ENCODE measurements at places on chromosomes 4 and X.

- DNase-seq = no peak
These were observed 67.5 kb downstream of the FBXW7 start for GRCh38 chr4:152468408-152468807.

DNA sequence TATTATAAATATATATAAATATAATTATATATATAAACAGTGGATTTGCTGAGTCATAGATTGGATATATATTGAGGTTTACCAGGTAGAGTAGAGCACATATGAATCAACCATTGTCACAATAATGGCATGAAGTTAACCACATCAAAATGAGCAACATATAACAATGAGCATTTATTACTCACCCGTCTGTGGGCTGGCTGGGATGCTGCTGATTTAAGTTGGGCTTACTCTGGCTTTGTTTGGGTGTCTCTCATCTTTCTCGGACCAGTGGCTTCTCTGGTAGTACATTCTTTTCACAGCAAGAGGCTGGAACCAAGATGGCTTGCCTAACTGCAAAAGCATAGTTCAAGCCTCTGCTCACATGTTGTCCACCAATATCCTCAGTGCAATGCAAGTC, 111.7 kb upstream of the TAPT1 start:
- no peak for DNase-seq

DNA sequence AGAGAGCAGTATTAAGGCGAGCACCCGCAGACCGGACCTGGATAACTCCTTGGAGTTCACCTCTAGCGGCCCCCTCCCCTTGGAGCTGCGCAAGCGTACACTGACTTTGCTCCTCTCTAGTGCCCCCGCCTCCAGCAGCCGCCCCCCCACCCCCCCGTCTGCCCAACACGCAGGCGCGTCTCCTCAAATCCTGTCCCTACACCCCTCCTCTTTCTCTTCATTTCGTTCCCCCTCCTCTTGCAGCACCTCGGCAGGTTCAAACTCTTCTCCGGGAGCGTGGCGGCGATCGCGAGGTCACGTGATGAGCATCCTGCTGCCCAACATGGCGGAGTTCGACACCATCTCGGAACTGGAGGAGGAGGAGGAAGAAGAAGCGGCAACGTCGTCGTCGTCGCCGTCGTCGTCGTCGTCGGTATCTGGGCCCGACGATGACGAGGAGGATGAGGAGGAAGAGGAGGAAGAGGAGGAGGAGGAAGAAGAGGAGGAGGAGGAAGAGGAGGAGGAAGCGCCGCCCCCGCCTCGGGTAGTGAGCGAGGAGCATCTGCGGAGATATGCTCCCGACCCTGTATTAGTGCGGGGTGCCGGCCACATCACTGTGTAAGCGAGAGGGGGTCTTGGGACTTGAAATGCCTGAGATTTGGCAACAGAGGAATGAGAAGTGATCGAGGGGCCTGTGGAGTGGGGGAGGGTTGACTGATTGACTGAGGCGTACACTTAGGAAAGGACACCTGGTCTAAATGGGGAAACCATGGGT, at the start of gene CHIC1:
Gene CHIC1 (plus strand): TSS at position 214 of the 754 bp plus-strand sequence. CDS start 88 bp downstream, at position 302.
- DNase-seq = peak; percentile 52

DNA sequence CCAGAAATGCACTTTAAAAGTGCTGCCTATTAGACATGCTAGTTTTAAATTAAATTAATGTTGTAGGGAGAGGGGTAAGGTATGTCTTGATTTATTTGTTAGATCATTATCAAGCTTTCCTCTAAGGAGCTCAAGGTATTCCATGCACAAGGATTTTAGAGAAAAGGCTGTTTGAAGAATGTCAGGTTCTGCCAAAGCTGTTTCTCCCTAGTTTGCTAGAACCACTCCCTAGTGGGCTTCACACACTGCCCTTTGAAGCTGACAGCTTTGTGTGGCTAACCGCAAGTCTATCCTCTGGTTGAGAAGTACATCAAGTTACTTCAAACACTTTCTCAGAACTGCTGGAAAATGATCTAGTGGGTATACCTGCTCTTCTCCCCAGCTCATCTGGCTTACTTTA, 32.3 kb downstream of the RASL11B start:
- DNase-seq = no peak

DNA sequence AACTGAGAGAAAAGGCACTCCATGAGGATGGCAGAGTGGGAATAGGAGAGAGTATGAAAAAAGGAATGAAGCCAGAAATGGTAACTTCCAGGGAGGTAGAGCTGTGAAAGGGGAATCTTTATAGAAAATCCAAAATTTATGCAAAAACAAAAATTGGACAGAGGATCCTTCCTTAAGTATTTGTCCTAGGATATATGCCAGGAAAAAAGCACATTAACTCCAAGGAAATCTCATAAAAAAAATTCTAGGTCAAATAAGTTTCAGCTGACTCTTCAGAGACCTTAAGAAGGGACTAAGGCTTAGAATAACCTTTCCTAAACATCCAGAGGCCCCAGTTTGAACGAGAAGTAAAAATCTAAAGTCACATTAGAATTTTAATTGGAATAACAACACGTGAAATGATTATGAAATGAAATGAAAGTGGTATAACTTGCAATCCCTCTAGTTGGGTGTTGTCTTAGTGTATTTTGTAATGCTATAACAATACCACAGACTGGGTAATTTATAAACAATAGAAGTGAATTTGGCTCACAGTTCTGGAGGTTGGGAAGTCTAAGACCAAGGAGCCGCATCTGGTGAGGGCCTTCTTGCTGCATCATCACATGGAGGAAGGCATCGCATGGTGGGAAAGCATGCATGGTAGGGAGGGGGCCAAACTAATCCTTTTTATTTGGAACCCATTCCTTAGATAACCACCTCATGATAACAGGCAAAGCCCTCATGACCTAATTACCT, 145.4 kb upstream of the RXFP1 start:
- DNase-seq = no peak

- DNase-seq = no peak
These were observed 13.3 kb upstream of the TBC1D19 start for GRCh38 chr4:26570596-26570995.

DNA sequence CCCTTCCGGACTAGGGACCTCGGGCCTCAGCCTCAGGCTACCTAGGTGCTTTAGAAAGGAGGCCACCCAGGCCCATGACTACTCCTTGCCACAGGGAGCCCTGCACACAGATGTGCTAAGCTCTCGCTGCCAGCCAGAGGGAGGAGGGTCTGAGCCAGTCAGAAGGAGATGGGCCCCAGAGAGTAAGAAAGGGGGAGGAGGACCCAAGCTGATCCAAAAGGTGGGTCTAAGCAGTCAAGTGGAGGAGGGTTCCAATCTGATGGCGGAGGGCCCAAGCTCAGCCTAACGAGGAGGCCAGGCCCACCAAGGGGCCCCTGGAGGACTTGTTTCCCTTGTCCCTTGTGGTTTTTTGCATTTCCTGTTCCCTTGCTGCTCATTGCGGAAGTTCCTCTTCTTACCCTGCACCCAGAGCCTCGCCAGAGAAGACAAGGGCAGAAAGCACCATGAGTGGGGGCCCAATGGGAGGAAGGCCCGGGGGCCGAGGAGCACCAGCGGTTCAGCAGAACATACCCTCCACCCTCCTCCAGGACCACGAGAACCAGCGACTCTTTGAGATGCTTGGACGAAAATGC, at the start of gene WAS:
Gene WAS (plus strand): TSS at position 389 of the 572 bp plus-strand sequence. CDS start 55 bp downstream, at position 444.
- DNase-seq = no peak

DNA sequence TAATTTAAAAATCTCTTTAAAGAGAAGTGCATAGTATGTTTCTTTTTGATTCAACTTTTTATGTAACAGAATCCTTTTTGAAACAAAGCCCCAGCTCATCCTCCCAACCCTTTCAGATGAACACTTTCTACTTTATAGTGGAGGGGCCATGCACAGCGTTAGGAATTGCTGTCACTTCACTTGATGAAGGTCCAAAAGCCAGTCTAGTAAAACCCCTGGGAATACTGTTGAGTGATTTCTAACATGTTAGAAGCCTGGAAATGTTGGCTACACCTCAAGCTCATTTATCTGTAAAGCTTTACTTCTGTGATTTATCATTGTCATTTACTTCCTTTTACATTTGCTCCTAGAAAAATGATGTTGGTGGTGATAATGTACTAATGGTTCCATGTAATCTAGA, 1608.9 kb upstream of the TENM3 start:
- DNase-seq = no peak

- no peak for DNase-seq
These were observed 64.1 kb downstream of the ANTXR2 start for GRCh38 chr4:80008971-80009370.

DNA sequence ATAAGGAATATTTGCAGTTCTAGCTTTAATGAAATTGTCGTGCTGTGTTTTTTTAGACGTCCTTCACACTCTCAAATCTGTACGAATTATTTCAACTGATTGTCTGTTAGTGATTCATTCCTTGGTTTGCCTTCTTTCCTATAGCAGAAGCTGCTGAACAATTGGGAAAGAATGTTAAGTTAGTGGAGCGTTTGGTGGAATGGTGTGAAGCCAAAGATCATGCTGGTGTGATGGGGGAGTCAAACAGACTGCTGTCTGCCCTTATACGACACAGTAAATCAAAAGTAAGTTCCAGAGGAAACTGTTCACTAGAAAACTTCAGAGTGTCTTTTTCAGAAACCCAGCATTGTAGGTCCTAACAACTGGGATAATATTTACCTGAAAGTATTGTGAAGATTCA, 159.9 kb downstream of the RAP1GDS1 start:
- DNase-seq = no peak

DNA sequence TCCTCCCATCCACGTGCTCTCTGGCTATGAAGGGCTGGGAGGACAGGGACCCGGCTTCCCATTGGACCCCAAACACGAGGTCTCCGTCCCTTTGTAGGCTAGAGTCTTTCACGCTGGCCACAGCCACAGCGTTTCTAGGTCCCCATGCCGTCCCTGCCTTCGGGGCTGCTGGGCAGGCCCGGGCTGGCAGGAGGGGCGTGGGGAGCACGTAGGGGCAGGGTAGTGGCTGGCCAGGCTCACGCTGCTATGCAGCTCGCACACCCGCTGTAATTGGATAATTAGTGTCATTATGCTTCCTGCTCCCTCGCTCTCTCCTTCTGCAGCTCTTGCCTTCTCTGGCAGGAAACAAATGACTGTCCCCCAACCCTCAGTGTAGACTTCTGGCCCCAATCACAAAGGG, 9.8 kb downstream of the ATP2B3 start:
- no peak for DNase-seq

GRCh38 chr4:107804956-107805355, 19.8 kb upstream of the SGMS2 start:
- DNase-seq = no peak

DNA sequence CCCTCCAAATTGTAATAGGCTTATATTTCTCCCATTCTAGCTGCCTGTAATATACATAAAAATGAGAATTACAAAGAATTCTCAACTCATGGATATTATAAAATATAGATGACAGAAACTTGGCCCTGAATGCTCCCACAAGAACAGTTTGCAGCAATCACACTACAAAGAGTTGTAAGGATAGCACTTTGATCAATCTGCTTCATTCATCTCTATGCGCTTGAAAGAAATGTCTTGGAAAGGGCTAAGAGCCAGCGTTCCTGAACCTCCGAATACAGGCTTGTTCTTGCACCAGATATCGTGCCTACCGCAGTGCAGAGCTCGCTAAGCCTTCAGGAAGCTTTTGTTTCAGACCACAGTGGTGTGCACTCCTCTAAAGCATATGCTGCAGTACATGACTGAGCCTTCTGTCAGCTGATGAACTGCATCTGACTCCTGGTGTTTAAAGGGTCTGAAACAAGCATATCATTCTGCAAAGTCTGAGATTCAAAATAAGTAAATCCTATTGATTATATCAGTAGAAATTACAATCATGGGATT, 417.6 kb upstream of the ZFP42 start:
- no peak for DNase-seq

DNA sequence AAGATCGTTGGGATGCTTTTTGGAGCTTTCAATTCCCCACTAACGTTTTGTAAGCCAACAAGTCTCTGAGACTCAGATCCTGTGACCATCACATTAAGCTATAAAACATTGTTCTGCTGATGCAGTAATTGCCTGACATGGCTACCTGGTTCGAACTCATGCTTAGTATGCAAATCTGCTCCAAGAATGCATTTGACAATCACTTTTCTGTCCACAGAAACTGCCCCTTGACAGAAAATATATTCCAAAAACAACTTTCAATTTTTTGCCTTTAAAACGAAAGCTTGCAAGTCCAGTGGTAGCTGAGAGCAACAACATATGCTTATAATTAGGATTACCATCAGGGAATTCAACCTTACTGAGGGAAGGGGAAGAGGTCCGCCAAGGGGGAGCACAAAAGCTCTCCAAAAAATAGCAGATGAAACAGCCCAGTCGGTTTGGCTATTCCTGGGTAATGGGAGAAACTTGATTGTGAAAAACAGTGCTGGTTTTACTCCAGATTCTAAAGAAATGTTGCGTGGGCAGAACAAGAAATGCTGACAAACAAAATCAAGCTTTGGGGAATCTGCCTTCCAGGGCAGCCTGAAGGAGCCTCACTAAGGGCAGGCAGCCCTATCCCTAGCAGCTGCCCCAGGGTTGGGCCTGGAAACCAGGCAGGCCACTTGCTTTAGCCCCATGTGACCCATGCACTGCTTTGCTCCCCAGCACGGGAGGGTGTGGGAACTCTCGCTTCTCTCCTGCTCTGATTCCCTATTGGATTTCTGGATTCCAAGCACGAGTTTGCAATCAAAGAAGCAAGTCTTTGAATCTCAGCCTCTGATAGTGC, 160.7 kb upstream of the LDB2 start:
- no peak for DNase-seq

- no peak for DNase-seq
These were observed 747.6 kb downstream of the PCDH7 start for GRCh38 chr4:31467781-31468180.

DNA sequence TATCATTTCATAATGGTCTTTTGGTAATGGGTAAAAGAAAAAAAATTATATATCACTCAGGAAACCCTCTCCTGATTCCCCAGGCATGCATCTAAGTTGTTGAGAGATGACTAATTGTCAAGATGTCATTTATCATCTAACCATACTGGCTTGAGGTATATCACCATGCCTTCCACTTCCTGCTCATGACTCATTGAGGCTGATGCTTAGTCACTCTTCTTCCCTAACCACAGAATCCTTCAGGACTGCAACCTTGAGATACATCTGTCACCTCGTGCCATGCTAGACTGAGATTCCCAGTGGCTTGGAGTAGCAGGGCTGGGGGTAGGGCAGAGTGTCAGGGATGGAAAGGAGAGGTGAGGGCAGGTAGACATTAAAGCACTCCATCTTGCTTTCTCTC, 782.5 kb upstream of the INTU start:
- DNase-seq = no peak
